NCI-H2171 treated with DMSO at 0.1 percent for 48 hours (cell line): ENCODE measurements at places on chromosomes 5 and 9.

GRCh38 chr5:168883991-168884390 is 304.8 kb upstream of the PANK3 start:
- no peak for DNase-seq

GRCh38 chr5:138523406-138523805 is 19.6 kb downstream of the ETF1 start:
- DNase-seq, result no peak

DNA sequence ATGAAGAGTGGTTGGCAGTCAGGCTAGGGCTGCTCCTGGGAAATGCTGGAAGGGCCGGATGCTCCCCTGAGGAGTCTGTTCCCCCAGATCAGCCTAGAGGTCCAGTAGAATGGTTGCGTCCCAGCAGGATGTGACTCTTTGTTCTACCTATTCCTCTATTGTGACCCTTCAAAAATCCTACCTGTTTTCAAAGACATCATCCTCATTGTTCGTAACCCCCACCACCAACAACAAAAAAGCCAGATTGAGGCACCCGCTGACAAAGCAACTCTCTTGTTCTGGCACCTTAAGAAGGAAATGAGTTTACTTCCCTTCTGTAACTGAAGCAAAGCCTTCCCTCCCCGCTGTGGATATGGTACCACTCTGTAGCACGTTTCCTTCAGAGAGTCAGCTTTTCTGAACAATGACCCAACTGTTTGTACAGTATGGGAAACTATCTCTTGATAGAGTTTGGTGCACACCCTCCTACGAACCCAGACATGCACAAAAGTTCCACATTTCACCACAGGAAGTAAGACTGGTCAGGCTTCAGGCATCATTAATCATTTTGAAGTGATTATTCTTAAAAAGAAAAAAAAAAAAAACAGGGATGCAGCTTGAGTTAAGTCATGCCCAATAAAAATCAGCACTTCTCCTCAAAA is 207.2 kb downstream of the ENC1 start:
- DNase-seq, result no peak

GRCh38 chr9:122863407-122863806 is 35.0 kb upstream of the PDCL start:
- no peak for DNase-seq

GRCh38 chr9:128163027-128163515 is 3.0 kb downstream of the BBLN start:
- DNase-seq, result no peak

- no peak for DNase-seq
Measured at GRCh38 chr5:65068410-65068809, 299.7 kb downstream of the CWC27 start.

- no peak for DNase-seq
Measured at GRCh38 chr5:179759581-179760551, 27.2 kb downstream of the MAML1 start.

- no peak for DNase-seq
Measured at GRCh38 chr5:38346593-38346992, 88.2 kb downstream of the EGFLAM start.

DNA sequence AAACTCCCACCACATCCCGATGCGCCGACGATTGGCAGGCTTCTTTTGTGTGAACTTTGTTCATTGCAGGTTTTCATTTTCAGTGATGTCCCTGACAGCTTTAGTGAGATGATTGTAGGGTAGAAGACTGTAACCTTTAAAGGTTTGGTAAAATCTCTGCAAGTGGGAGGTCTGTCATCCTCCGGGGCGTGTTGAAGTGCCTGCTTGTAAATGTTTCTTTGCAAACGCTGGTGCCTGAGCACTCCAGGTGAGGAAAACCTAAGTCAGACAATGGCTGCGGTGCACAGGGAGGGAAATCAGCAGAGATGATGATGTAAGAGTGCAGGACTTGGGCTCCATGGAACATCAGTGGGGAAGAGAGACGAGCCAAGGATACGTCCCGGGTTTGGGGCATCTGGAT is 228.1 kb downstream of the DRD1 start:
- DNase-seq, result no peak

DNA sequence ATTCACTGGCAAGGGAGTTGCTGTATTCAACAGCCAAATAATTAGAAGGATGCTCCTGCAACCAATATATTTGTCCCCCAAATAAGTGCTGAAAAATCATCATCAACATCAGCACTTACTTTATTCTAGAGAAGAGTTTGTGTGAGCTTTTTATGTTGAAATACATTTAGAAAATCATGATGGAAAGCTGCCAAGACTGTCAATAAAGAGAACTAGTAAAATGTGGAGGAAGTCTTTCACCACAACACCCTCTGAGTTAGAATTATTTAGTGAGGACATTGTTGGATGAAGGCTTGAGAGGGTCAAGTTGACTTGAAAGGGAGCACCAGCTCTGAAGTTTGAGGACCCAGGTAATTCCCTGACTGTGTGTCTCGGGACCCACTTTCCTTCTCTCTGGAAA is 100.2 kb upstream of the TBCA start:
- no peak for DNase-seq

GRCh38 chr9:131407717-131408195 is 13.9 kb downstream of the PRRC2B start:
- no peak for DNase-seq

DNA sequence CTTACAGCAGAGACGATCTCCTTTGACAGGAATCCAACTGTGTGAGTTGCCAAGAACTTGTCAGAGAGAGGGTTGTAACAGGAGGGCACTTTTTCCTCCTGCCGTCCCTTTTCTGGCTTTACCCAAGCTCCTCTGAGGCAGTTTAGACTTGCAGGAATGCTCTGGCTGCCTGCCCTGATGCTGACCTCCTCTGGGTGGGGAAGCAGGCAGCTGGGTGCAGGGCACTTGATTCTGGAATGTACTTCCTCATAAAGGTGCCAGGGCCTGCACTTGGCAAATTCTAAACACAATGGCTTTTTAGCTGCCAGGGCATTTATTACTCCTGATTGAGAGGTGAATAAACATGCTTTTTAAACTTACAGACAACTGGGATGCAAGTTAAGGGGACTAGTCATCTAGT is 190.4 kb downstream of the EPB41L4A start:
- DNase-seq, result no peak

DNA sequence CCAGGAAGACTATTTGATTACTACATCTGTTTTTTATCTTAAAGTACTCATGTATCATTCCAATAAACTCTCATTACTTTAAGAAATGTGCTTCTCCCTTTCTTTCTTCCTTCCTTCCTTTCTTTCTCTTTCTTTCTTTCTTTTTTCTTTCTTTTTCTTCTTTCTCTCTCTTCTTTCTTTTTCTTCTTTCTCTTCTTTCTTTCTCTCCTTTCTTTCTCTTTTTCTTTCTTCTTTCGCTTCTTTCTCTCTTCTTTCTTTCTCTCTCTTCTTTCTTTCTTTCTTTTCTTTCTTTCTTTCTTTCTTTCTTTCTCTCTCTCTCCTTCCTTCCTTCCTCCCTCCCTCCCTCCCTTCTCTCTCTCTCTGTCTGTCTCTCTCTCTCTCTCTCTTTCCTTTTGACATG is 298.6 kb upstream of the ANKH start:
- no peak for DNase-seq

DNA sequence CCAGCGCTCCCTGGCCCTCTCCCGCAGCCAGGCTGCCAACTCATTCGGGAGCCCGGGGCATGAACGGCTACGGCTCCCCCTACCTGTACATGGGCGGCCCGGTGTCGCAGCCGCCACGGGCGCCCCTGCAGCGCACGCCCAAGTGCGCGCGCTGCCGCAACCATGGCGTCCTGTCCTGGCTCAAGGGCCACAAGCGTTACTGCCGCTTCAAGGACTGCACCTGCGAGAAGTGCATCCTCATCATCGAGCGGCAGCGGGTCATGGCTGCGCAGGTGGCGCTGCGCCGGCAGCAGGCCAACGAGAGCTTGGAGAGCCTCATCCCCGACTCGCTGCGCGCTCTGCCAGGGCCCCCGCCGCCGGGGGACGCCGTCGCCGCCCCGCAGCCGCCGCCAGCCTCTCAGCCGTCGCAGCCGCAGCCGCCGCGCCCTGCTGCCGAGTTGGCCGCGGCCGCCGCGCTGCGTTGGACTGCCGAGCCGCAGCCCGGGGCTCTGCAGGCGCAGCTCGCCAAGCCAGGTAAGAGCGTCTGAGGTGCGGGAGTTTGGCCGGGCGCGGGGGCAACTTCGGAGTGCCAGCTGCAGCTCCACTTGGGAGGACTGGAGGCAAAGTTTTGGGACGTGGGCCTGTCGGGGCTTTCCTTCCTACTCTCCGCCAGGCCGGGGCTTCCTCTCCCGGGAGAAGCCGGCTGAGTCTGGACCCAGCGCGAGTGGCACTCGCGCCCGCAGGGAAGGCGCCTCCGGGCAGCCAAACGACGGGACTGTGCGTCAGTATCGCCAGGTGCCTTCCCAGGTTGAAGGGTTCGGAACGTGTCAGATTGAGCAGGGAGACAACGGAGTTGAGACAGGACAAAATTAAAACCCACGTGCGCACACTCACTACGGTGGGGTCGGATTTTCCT is 735 bp downstream of the DMRT3 start:
- DNase-seq, result peak; percentile 72

GRCh38 chr9:26357803-26358344 is 534.7 kb downstream of the CAAP1 start:
- DNase-seq, result no peak

GRCh38 chr9:35350827-35351549 is 138.9 kb upstream of the RUSC2 start:
- no peak for DNase-seq

- DNase-seq, result no peak
Measured at GRCh38 chr5:62569470-62569869, 9.1 kb upstream of the LRRC70 start.

GRCh38 chr5:66881480-66882161 is 285.4 kb downstream of the MAST4 start:
- DNase-seq, result no peak

DNA sequence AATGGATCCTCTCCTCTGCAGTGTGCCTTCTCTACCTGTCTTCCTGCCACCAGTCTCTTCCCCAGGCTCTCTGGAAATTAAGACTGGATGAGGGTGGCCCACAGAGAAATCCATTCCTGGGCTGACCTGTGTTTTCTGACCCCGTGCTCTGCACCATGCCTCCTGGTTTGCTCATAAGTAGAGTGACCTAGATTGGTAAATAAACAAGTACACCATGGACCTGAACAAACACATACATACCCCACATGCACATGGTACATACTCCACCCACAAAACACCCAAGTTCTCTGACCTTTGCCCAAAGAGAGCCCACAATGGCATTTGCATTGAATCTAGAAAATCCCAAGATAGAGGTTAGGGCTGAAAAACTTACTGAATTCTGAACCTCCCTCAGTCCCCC is 77.5 kb upstream of the PLPP6 start:
- DNase-seq, result no peak

- DNase-seq, result no peak
Measured at GRCh38 chr5:170286386-170286925, 11.1 kb downstream of the LCP2 start.

- DNase-seq, result no peak
Measured at GRCh38 chr5:173858021-173858669, 30.0 kb upstream of the CPEB4 start.

GRCh38 chr9:121455527-121456239 is 44.0 kb downstream of the GGTA1 start:
- no peak for DNase-seq

DNA sequence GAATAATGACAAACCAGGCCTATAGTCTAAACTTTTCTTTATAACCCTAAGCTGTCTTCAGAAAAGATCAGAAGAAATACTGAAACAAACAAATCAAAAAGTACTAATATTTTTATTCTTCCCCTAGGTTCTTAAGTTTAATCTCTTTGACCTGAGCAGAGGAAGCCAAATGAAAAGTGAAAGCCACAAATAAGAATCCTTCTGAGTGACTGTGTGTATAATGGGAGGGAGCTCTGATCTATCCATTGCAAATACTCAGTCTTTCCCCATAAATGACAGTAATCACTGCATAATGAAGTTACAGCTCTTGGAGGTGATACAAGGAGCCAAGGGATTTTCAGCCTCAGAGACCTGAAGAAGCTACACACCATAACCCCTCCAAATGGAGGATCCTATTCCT is 126.9 kb upstream of the ATP10B start:
- DNase-seq, result no peak

GRCh38 chr9:100521282-100521681 is 48.3 kb downstream of the TMEFF1 start:
- no peak for DNase-seq

- DNase-seq, result no peak
Measured at GRCh38 chr9:125462861-125463291, 201.2 kb downstream of the GAPVD1 start.

- peak; percentile 98 for DNase-seq
Measured at GRCh38 chr9:536597-537511, 304.6 kb upstream of the DMRT1 start.

DNA sequence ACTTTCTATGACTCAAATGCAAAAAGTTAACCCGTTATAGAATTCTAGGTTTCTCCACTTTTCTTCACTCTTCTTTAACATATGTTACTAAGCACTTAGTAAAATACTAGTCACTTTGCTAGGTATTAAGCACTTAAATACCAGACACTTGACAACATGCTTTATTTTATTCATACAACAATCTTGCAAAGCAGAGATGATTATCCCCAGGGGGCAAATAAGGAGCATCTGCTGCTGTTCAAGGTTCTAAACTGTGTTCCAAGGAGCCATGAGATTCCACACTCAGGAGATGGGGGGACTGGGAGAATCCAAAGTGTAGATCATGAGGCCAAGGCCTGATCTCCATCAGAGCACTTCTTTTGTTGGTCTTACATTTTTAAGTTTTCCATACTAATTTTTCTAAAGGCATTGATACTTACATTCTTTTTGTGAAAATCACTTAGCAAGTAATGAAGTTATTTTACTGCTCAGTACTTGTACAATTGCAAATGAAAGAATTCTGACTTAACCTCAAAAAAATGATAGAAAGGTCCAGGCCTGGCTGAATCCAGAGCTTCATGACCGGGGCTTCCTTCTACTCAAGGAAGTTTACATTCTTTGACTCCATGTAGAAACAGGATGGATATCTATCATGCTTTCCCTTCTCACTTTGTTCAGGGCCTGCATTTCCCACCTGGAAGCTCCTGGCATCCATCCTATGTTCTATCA is 504.4 kb upstream of the WWC1 start:
- DNase-seq, result no peak

DNA sequence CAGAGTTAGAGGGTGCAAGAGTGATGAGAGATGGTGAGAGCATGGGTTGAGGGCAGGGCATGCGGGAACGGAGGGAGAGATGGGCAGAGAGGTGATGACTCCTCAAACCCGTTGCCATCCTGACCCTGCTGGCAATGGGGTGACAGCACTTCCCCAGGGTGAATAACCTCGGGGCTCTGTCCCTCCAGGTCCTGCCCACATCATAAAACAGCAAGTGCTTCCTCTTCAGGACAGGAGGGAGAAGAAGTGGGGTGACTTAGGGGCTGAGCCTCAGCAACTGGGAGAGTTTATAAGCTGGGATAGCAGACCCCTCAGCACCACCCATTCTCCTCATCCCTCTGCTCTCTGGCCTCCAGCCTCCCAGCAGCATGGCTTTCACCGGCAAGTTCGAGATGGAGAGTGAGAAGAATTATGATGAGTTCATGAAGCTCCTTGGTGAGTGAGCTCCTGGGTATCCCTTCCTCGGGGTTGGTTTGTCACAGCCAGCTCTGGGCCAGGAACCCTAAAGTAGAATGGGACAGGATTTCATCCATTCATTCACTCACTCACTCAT is at the start of gene FABP6:
Gene FABP6, plus strand, starts transcription at position 317 of the 553 bp plus-strand sequence. Its CDS starts 52 bp downstream, at position 369.
- no peak for DNase-seq
